ENCODE measurements at places on chromosomes 16 and 17.

DNA sequence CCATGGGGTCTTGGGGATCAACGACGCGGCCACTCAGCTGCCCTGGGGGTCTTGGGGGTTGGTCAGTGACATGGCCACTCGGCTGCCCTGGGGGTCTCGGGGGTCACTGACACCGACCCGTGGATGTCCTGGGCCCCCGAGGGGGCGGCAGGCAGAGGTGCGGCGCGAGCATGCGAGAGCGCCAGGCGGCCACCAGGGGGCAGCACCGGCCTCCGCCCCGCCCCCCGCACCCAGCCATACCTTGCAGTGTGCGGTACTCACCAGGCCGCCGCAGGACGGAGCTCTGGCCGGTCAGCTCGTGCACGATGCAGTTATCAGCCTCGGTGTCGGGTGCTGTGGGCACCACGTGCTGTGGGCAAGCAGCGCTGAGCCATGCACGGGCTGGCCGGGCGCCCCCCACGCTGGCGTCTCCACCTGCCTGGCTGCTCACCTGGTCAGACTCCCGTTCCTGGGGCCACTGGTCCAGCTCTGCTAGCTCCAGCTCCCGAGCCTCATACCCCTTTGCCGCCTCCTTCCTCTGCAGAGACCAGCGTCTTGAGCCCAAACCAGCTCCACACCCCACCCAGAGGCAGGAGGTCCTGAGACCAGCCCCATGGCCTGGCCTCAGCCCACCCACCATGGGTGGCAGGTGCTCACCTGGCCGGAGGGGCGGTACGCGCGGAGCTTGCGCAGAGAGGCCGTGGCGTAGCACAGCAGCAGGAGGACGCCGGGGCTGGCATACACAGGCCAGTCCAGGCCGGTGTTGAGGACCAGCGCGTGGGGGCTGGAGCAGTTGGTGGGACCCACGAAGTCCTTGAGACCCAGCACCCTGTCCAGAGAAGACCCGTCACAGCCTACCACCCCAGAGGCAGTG, 31.2 kb downstream of the CTU2 start:
- peak; percentile 80 for DNase-seq

GRCh38 chr17:49914096-49914490, 54.9 kb upstream of the DLX4 start:
- DNase-seq = no peak

DNA sequence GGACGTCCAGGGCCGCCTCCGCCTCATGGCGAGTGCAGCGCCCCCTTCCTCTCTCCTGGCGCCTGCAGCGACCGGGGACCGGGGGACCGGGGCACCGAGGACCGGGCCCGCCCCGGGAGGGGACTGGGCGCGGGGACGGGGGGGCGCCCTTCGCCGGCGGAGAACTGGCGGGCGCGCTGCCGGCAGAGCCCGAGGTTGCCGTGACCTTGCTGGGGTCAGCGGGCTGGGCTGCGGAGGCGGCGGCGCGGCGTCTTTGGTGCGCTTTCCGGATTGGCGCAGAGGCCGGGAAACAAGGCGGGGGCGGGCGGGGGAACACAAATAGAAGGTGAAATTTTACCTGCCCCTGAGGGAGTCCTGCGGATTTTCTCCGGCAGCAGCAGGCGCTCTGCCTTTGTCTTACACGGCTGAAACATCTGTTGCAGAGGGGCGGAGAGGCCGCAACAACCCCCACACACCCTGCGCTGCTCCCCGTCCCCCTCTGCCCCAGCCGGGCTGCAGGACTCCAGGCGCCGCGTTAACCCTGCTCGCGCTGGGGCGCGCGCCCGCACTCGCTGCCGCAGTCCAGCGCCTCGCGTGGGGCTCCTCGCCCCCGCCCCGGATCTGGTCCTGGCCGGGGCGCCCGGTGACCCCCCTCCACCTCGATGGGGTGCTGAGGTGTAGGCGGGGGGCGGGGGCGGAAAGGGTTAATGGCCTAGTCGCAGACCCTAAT, 53.5 kb downstream of the SREBF1 start:
- peak; percentile 65 for DNase-seq

GRCh38 chr17:16383772-16384287, 2.9 kb downstream of the UBB start:
- no peak for DNase-seq

- DNase-seq = peak; percentile 55
These were observed 2.7 kb downstream of the CLUAP1 start for GRCh38 chr16:3503523-3503922.

- no peak for DNase-seq
These were observed 1.7 kb upstream of the SPEM2 start for GRCh38 chr17:7423679-7424078.

DNA sequence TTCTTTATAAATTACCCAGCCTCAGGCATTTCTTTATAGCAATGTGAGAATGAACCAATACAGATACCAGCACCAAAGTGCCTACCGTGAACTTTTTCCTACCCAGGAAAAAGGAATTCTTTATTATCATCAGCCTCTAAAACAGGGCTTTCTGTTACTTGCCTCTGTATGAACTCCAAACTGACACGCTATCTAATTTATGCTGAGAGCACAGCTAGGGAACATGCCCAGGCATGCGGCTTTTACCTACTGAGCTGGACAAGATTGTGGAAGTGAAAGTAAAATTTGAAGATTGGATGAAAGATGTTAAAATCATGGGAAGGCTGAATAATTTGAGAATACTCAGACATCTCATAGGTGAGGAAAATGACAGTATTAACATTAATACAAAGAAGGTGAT, 24.4 kb upstream of the ADCY9 start:
- DNase-seq = no peak

DNA sequence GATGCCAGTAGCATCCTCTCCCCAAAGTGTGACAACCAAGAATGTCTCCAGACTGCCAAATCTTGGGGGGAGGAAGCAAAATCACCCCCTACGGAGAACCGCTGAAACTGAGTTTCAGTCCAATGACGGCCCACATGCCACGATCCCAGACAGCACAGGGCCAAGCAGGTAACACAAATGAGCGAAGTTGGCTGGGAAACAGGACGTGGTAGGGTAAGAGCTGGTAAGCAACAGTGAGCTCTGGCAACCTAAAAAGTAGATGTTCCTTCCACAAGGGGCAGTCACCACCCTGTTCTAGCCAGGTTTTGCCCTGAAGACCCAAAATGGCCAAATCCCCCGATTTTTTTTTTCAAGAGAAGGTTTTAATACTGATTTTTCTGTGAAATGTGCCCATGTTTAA, 25.4 kb downstream of the ZFHX3 start:
- DNase-seq = no peak

DNA sequence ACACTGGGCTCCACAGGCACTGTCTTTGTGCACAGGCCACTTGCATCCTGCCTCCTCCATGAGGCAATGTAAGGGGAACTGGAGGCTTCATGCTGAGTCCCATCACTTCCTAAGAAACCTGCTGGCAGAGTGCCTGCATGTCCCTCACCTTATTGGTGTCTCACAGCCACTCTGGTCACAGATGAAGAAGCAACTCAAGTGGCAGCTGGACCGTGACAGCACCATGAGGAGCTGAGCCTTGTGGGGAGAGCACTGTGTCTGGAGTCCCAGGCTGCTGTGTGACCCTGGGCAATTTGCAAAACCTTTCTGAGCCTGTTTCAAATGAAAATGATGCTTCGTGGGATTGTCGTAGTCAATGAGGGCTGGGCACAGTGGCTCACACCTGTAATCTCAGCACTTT, 19.5 kb downstream of the ANKRD40 start:
- no peak for DNase-seq

DNA sequence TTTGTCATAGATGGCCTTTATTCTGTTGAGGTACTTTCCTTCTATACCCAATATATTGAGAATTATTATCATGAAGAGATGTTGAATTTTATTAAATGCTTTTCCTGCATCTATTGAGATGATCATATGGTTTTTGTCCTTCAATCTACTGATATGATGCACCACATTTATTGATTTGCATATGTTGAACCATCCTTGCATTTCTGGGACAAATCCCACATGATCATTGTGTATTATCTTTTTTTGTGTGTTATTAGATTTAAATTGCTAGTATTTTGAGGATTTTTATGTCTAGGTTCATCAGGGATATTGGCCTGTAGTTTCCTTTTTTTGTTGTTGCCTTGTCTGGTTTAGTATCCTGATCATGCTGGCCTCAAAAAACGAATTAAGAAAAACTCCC, 124.5 kb upstream of the CES5A start:
- no peak for DNase-seq

DNA sequence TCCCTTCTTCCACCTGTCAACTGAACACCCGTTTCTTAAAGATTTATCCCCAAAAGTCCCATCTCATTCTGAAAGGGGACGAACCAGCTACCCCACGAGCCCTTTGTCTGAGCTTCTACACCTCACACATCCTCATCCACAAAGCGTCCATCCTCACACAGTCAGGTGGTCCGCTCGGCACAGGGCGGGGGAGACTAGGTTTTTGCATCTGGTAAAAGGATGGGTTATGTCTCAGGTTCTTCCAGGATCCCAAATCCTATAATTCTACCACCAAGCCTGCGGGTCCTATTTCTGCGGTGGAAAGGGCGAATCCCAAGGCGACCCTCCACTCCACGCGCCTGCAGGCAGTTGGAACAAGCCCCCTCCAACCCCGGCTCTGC, 458 bp downstream of the GFOD2 start:
- DNase-seq = no peak

DNA sequence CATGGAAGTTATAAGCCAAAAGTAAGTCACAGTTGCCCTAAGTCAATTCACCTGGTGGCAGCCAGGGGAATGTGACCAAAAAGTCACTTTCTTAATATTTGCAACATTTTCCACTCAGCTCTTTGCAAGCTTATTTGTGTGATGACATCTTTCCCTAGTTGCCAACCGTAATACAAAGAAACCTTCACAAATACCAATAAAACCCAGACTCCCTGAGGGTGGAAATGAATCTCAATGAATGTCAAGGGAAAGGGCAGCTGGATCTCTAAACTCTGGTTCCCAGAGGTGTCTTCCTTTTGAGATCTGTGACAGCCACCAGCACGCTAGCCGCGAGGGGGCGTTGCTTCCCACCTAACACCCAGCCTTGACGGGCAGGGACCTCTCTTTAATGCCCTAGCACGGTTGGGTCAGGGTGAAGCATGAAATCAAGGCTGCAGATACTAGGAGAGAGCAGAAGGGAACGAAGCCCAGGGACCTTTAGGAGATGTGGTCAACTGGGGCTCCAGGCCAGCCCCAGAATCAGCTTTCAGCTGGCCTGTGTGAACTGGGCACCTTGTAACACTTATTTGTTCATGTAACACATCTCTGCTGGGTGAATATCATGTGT, 82.2 kb downstream of the CMC2 start:
- peak; percentile 24 for DNase-seq

DNA sequence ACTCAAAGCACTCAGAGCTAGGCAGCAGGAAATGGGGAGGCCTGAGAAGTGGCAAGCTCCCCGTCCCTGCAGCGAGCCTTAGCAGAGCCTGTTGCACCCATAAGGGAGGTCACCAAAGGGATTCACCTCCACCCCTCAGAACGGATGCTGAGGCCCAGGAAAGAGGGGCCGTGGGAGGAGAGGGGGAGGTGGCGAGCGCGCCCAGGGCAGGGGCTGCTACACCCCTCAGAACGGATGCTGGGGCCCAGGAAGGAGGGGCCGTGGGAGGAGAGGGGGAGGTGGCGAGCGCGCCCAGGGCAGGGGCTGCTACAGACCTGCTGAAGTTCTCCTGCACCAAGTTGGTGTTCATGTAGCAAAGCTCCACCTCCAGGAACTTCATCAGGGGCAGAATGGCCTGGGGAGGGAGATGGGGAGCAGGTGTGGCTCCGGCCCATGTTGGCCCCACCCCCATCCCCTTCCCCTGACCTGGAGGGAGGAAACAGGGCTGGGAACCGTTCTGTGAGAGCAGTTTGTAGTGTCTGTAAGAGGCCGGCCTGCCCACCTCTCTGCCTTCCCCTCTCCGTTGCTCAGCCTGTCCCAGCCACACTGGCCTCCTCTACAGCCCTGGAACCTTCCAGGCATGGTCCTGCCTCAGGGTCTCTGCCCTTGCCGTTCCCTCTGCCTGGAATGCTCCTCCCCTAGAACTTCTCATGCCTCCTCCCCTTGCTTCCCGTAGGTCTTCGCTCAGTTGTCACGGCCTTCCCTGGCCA, 11.4 kb downstream of the UNC13D start:
- DNase-seq = no peak

Measured in activated CD8-positive, alpha-beta memory T cell treated with anti-CD3 and anti-CD28 coated beads, Interleukin-2, amount 50 U/mL, for 4 hours (primary cell).